ENCODE measurements at places on chromosomes 3 and 15.

- peak; percentile 70 for DNase-seq
Observed at GRCh38 chr3:183202004-183202722, 39.6 kb upstream of the LAMP3 start.

- DNase-seq, result no peak
Observed at GRCh38 chr3:132983143-132983770, 54.9 kb upstream of the TMEM108 start.

- no peak for DNase-seq
Observed at GRCh38 chr3:24145981-24146822, 201.1 kb downstream of the NR1D2 start.

DNA sequence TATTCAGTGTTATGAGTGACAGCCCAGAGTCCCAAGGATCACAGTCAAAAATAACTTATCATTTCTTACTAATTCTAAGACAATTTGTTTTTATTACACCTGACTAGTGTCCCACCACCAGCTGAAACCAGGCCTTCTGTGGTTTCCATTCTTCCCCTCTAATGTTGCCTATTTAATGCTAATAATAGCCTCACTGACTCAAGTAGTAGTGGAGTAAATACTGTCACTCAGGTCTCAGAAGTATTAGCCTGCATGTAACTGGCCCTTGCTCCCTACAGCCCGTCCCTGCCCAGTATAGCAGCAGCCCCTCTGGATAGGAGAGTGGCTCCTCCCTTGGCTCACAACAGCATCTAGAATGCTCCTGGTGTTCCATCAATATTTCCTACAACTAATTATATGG is 665.5 kb downstream of the NTRK3 start:
- no peak for DNase-seq

DNA sequence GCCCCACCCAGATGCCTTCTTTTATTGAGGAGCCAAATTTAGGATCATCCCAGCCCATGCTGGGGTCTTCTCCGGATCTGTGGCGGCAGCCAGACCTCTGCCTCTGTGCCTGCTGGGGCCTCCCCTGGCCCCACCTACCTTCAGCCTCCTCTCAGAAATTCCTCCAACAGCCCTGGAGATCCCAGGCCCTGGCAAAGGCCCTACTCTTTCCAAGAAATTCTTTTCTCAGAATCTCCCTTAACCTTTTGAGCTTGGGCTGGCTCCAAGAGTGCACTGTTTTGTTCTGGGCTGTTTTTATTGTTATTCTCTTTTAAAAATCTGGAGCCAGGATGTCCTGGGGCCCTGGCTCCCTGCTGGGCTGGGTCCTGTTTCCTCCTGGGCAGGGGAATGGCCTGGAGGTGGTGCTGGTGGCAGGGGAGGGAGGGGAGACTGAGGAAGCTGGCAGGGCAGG is 57.8 kb downstream of the GRIP2 start:
- DNase-seq, result no peak

- peak; percentile 64 for DNase-seq
Observed at GRCh38 chr15:70474471-70475406, 288.6 kb downstream of the UACA start.

DNA sequence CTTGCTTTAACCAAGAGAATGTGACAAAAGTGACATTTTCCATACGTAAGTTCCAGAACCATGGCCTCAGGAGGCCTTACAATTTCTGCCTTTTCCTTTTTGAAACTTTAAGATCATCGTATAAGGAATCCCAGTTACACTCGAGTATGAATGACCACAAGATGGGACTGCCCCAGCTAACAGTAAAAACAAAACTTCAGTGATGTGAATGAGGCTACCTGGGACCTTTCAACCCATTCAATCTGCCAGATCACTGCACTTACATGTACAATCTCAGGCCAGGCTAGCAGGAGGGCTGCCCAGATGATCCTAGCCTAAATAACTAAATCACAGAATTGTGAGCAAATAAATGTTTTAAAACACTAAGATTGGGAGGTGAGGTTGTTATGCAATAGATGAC is 328.8 kb downstream of the CNTN6 start:
- DNase-seq, result no peak

GRCh38 chr3:72353236-72354128 is 494.8 kb downstream of the SHQ1 start:
- DNase-seq, result no peak

GRCh38 chr3:195587406-195587805 is 3.7 kb upstream of the APOD start:
- no peak for DNase-seq

DNA sequence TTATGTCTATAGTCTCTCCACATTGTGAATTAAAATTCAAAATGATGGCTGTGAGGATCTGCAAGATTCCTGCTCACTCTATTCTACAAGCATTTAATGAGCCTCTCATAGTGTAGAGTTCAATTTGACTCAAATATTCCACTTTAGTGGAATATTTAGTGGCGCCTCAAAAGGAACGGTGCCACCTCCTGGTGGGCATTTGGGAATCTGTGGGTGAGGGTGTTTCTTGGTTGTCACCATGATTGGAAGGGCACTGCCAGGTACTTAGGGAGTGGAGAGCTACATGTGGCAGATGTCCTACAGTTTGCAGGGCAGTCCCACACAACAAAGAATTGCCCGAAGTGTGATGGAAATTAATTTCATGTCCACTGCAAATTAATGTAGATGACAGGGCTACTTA is 21.5 kb upstream of the KCNMB3 start:
- DNase-seq, result no peak

- DNase-seq, result peak; percentile 98
Observed at GRCh38 chr3:64023187-64023860, at the start of gene PSMD6. PSMD6 (minus strand) TSS chr3:64023494; CDS start chr3:64023419, 75 bp downstream.

DNA sequence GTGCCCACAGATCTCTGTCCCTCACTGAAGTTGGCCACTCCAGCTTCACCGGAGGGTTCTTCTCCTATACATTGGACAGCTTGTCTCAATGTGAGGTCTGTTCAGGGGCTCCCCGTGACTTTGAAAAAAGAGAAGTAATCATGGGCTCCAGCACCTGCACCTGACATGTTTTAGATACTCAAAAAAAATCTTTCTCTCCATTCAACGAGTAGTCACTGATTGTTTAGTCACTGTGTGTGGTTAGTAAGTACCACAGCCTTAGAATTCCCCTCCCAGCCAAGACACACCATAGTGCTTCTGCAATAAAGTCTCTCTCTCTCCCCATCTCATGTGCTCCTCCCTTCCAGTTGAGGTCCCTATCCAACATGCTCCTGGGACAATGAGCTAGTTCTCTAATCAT is 18.6 kb downstream of the CCR9 start:
- DNase-seq, result no peak

DNA sequence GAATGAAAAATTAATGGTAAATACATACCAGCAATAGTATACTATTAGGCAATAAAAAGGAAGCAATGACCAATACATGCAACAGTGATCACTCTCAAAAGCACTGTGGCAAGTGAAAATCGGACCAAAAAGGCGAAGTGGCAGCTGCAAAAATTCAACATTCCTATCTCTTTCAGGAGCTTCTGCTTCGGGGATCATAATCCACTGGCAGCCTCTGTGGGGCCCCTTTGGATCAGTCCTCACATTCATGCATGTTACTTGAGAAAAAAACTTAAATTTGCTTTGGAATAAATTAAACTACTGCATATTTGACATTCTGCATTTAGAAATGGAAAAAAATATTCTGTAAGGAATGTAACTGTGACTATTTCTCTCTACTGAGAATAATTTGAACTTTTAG is 425.6 kb downstream of the NR2F2 start:
- DNase-seq, result no peak

DNA sequence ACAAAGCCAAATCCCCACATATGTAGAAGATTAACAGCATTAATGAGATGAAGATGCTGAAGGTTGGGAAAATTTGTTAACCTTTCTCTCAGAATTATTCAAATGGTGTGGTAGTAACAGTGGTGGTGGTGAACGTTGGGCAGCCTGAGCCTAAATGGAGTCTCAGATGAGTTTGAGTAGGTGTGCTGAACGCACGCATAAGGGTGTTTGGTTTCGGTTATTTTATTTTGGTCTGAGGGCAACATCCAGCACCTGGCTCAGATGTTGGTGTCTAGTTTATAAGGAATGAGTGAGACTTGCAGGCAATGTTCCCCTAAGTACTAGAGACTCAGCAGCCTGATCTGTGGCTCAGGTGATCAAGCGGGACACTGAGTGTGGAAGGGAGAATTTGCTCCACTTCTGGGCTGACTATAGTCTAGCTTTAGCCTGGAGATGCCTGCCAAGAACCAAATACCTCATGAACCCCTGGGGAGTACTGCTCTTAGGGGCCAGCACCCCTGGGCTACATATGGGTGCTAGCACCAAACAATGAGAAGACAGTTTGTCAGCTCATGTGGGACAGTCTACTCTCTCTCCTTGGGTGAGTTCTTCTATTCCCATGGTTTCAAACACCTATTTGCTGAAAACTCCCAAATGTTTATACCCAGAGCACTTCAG is 39.5 kb upstream of the ATP2C1 start:
- DNase-seq, result no peak

- no peak for DNase-seq
Observed at GRCh38 chr15:48481802-48482201, 150.6 kb downstream of the DUT start.

GRCh38 chr3:24012589-24013269 is 67.6 kb downstream of the NR1D2 start:
- DNase-seq, result no peak

- DNase-seq, result no peak
Observed at GRCh38 chr3:100100425-100100824, 13.9 kb downstream of the FILIP1L start.

GRCh38 chr3:190346541-190346940 is 24.3 kb upstream of the CLDN1 start:
- no peak for DNase-seq

DNA sequence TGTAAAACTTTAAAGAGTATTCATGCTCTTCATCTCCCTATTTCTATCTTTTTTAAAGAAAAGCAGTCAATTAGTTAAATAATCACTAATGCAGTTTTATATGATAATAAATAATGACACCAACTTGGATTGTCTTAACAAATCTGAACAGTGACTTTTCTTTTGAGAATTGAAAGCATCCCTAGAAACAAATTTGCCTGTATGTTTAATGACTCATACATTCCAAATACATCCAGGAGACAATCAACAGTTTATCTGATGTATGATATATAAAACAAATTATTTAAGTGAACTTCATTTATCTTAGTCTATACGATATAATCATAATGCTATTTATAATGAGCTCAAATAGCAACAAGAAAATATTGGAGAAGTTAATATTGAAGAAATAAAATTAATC is 78.0 kb downstream of the ALCAM start:
- no peak for DNase-seq

- DNase-seq, result peak; percentile 50
Observed at GRCh38 chr3:195173657-195174056, 97.3 kb downstream of the XXYLT1 start.

GRCh38 chr15:90412356-90413194 is 24.5 kb downstream of the IQGAP1 start:
- no peak for DNase-seq

DNA sequence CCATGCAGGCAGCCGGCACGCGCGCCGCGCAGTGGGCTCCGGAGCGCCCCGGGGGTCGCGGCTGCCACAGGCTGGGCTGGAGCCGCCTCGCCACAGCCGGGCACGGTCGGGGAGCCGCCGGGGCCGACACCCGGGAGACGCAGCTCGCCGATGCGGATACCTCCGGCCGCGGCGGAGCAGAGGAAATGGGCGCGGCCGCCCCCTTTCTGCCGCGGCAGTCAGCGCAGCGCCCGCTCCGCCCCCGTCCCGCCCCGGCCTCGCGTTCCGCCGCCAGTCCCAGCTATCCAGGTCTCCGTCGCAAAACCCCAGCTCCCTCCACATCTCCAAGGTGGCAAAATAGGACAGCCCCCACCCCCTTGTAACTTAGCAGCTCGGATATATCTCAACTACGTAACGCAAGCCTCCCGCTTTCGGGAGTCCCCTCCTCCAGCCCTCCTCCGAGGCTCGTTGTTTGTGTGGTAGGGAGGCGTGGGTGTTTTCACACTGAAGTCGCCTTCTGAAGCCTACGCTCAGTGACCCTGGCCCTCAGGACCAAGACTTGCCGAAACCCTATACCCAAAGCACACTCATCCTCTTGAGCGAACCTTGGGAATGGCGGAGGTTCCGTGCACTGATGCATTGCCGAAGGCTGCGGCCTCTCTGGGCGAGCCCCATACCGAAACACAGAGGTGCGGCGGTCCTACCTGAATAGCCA is at the start of gene SH3BP5:
Gene SH3BP5, minus strand, starts transcription at position 182 of the 694 bp plus-strand sequence. Its CDS starts 178 bp downstream, at position 4.
- DNase-seq, result peak; percentile 91

DNA sequence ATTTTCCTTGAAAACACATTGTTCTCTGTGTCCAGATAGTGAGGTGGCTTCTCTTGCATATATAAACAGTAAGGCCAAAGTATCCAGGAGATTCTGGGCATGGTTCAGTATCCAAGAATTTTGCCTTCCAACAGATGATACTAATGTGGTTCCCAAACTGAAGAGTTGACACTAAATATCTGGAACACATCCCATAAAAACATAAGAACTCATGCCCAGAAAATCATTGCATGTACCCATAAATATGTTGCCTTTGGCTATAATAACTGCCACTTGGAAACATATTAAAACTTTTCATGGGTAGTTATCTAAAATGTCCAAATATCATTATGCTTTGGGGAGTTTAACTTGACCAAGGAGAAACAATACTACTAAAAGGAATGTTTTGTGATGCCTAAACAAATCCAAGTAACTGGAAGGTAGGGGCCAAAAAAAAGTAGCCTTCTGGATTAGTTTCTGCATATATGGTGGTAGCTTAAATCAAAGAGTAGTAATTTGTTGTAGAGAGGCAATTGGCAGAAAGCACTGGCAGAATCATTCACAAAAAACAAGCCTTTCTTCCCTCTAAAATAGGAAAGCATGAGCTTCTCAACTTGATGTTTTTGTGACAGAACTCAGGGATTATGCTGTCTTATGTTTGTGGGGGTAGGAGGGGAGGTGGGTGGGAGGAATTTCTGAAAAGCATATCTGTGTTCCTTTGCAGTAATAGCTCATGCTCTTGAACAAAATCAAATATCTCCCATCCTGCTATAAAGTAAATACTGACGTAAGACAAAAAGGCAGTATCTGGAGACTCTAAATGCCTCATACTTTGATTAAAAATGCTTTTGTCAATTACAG is 753.9 kb downstream of the TUSC7 start:
- no peak for DNase-seq

GRCh38 chr3:197339841-197340520 is 41.6 kb upstream of the DLG1 start:
- no peak for DNase-seq

- DNase-seq, result no peak
Observed at GRCh38 chr3:171873580-171873979, 30.4 kb downstream of the TMEM212 start.

DNA sequence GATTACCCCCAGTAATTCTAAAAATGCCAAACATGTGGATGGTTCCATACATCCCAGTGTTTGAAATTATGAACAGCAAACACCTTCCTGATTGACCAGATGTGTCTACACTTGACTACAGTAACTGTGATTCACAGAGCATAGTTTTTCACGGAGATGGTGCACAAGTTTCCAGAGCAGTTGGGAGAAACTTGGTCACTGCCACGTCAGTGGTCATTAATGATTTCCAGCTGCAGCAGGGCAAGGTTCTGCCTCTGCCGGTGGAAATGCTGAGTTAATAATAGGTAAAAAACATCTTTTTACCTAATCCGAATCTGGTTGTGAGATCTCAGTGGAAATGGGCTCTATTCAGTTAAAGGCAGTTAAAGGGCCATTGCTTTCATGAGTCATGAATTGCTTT is 154.1 kb upstream of the FEZF2 start:
- no peak for DNase-seq

GRCh38 chr15:26013981-26014380 is 150.9 kb upstream of the ATP10A start:
- DNase-seq, result no peak

GRCh38 chr3:51637941-51638471 is 33.0 kb upstream of the TEX264 start:
- DNase-seq, result no peak

- DNase-seq, result peak; percentile 68
Observed at GRCh38 chr15:85831415-85832113, 36.8 kb upstream of the KLHL25 start.

GRCh38 chr15:56425976-56426375 is 39.0 kb downstream of the MNS1 start:
- DNase-seq, result no peak

Data from activated effector memory CD4-positive, alpha-beta T cell treated with anti-CD3 and anti-CD28 coated beads, Interleukin-2, amount 50 U/mL, for 16 hours (primary cell).